ENCODE measurements at places on chromosomes 1 and 21.

GRCh38 chr21:25491267-25491666 lies 116.0 kb downstream of the MRPL39 start:
- no peak for DNase-seq

DNA sequence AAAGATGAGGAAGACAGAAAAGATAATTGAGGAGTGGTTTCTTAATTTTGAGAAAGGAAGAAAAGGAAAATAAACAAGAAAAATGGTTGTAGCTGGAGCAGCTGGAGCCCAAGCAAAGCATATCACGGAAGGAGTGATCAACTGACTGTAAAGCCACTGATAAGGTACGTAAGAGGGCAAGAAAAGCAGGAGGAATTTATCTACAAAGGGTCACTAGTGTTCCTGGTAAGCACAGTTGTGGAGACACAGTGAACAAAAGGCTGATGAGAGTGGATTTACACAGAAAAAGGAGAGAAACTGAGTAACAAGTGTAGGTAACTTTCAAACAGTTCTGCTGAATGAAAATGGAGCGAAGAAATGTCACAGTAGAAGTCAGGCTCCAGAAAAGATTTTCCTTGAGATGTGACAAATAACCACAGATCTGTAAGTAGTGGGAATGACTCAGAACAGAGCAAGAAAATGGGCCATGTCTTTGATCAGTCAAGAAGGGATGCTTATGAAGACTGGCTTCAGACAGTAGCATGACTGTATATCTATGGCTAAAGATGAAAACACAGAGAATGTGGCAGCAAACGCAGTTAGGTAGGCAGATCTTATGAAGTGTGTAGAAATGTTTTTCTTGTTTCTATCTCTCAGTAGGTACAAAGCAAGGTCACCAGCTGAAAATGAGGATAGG lies 45.6 kb upstream of the RBM34 start:
- peak; percentile 31 for DNase-seq

DNA sequence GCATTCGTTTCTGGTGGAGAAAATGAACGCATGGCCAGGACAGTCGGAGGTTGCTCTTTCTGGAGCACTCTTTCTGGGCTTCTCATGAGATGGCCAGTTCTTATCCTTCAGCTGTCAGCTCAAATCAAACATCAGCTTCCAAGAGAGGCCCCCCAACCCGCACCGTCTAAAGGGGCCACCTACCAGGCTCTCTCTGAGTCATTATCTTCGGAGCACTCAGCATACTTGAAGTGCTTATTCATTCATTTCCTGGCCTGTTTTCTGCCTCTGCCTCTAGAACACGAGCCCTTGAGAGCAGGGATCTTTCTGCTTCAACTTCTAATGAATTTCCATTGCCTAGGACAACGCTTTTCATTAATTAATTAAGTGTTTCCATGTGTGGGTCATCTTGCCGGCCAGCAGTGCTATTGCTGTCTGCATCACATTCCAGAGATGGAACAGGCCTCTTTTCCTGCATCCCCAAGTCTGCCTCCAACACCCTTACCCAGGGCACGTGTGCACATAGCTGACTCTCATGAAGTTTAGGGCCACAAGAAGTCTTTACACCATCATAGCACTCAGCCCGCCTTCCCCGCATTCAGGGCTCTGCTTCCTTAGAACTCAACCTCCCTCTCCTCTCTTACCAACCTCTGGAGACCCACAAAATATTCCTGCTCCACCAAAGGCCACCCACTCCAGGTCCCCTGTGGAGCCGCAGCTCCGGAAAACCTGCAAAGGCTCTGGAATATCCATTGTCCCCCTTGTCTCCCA lies 52.1 kb upstream of the LAPTM5 start:
- DNase-seq = peak; percentile 79

DNA sequence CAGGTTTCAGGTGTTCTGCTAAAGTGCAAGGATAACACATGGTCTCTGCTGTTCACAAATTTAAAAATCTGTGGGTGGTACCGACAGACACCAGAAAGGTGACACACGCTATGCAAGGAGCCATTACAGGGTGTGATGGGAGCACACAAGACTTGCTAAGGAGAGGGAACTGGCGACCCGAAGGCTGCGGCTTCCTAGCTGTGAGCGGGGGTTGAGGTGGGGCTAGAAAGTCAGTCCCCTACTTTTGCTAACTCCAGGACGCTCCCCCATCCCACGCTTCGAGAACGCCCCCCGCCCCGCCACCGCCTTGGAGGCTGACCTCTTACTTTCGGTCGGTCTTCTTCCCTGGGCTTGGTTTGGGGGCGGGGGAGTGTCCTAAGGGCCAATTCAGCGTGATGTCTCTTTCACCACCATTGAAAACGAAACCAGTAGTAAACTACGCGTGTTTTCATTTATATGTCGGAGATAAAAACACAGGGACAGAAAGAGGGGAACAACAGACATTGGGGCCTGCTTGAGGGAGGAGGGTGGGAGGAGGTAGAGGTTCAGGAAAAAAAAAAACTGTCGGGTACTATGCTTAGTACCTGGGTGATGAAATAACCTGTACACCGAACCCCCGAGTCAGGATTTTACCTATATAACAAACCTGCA lies 1.1 kb downstream of the CKS1B start:
- peak; percentile 55 for DNase-seq

DNA sequence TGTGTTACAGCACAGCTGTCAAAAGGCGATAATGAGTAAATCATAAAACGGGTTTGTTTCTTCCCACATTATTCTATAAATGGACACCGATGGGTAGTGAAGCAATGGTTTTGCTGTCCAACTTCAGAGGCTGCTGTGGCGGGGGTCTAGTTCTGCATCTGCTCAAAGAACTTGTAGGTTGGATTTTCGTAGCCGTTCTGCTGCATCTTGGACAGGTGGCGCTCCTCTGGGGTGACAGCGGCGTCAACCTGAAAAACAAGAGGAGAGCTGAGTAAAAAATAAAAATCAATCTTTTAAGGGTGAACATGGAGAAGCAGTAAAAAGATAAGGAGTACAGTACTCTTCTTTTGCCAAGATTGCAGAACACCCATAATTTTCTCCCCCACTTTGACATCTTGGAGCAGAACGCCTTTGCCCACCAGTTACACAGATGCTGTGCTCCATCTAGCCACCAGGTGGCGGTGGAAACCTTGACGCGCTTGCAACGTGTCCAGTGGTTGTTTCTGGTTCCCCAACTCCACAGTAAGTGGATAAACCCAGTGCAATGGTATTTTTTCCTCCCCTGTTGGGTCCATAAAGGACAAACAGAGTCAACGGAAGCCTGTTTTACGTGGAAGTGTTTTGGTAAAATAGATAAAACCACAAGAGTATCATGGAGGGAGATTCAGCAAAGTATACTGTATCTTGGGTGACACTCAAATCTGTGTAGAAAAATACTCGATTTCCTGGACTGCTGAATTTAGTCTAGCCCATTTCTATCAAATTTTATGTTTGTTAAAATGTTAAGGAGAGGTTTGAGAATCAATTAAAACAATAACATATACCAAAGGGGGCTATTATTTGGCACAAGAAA lies 147.0 kb downstream of the GABPA start:
- peak; percentile 66 for DNase-seq

DNA sequence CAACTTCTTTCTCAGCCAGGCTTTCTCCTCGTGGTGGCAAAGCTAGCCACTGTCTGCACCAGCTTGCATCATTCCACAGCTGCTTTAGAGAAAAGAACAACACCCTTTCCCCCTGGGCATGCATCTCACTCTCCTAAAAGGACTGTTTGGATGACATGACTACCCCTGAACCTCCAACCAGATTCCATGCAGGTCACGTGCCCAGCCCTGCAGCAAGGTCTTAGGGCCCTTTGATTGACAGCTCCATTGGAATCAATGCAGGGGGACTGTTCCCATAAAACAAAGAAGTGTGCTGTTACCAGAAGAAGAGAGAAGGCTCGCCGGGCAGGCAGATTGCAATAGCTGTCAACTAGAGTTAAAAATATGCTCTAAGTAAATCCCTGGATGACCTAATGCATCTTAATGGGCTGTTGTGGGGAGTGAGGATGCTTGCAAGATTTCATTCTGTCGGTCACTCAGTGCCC lies 24.4 kb downstream of the KCNA2 start:
- no peak for DNase-seq

DNA sequence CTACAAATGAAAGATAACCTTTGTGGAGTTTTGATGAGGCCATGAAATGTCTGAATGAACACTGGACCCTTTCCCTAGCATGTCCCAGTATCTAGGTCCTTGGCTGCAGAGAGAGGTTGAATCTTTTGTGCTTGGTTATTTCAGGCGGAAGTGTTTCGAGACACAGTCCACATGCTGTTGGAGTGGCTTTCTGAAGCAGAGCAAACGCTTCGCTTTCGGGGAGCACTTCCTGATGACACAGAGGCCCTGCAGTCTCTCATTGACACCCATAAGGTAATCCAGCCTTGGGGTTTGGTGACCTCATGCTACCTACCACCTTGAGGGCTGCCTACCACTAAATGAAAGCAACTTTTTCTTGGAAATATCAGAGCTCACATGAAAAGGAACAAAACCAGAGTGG lies 38.9 kb upstream of the BMP8A start:
- no peak for DNase-seq

GRCh38 chr1:173717238-173717637 lies 2.5 kb downstream of the KLHL20 start:
- peak; percentile 1 for DNase-seq

DNA sequence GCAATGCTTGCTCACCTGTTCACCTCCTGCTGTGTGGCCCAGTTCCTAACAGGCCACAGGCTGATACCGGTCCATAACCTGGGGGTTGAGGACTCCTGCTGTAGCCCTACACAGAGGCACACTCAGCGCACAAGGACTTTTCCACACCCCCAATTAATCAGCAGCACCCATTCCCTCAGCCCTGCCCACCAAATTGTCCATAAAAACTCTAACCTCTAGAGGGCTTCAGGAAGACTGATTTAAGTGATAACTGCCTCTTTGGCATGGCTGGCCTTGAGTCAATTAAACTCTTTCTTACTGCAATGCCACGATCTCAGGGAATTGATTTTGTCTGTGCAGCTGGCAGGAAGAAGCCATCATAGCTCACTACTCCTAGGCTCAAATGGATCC lies 71.3 kb upstream of the MUTYH start:
- no peak for DNase-seq

- peak; percentile 83 for DNase-seq
Observed at GRCh38 chr1:229253151-229253974, 17.5 kb upstream of the RAB4A start.

DNA sequence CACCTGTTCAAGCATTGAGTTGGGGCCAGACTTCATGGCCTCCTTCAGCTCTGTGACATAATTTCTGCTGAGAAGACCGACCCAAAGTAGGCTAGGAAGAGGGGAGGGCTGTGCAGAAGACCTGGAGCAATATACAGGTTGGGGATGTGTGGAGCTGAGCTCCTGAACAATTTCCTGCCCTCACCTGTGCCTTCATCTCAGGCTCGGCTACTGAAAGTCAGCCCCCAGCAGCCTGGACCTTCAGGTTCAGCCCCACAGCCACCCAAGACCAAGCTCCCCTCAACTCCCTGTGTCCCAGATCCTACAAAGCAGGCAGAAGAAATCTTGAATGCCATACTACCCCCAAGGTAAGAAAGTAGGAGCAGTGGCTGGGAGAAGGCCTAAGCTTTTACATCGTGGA lies 662 bp downstream of the DNALI1 start:
- DNase-seq = no peak

- no peak for DNase-seq
Observed at GRCh38 chr1:41013796-41014195, 7.7 kb downstream of the SLFNL1 start.

GRCh38 chr1:163072658-163073057 lies 3.5 kb downstream of the RGS4 start:
- DNase-seq = peak; percentile 54

GRCh38 chr1:231776757-231777062 lies 150.1 kb downstream of the DISC1 start:
- DNase-seq = no peak

- DNase-seq = peak; percentile 26
Observed at GRCh38 chr1:17485281-17485680, 45.8 kb upstream of the RCC2 start.

DNA sequence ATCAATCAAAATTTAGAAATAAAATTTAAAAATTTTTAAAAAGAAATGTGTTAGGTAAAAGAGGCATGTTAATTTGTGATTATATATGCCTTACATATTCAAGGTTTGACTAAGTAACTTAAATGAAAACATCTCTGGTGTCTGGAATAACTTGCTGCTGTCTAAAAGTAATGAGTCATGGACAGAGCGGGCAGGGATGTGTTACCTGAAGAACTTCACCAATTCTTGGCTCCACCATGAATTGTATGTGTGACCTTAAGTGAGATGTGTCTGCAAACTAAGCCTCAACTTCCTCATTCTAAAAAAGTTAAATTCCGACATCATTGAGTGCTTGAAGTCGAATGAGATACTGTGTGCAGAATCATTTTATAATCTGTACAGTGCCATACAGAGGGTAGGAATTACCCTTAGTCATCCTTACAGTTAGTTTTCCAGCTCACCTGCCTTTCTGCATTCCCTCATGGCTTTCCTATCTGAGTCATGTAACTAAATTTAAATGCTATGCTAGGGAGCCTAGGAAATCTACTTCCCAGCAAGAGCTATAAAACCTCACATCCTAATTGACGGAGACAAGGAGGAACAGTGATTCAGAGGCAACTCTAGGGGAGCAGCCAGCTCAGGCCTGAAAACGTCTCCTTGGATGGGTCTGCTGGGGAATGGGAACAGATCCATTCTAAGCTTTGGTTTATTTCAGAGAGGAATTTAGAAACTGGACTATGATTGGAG lies 100.7 kb upstream of the TSPAN2 start:
- peak; percentile 97 for DNase-seq

DNA sequence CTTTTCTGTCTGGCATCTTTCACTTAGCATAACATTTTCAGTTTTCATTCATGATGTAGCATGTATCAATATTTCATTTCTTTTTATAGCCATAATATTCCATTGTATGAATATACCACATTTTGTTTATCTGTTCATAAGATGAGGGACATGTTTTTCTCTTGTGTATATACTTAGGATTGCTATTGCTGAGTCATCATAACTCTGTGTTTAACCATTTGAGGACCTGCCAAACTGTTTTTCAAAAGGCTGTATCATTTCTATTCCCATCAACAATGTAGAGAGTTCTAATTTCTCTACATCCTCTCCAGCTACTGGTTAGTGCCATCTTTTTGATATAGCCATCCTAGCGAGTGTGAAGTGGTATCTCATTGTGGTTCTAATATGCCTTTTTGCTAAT lies 26.2 kb downstream of the MPZL1 start:
- DNase-seq = peak; percentile 48

Measured in fibroblast of mammary gland (primary cell).